Colonic mucosa (tissue), 4 donors: ENCODE measurements at places on chromosomes 2 and 18. TPM values are rescaled to one million over a fixed set of nuclear protein-coding genes. Genes with fewer than 3 reads are reported as not detected.
A peak's percentile ranks its signal among the peaks of the same experiment; 100 is the strongest.

SERPINB11 gene
- total RNA-seq, result not detected

SMAD2 gene
- 133 TPM for total RNA-seq

ACAA2 gene
- 152 TPM for total RNA-seq

CD8A gene
- 1.2 TPM for total RNA-seq

PLGLB1 gene
- total RNA-seq, result 2.5 TPM

IMPACT gene
- total RNA-seq, result 19.8 TPM

RPRD1A gene
- total RNA-seq, result 39.8 TPM

TRIM54 gene
- total RNA-seq, result 0.24 TPM

LRRTM4 gene
- total RNA-seq, result 0.32 TPM

RGPD3 gene
- total RNA-seq, result 0.11 TPM

CCDC148 gene
- total RNA-seq, result 0.13 TPM

ITGB6 gene
- 24.6 TPM for total RNA-seq

PROC gene
- total RNA-seq, result 3.4 TPM

ENOSF1 gene
- 51.7 TPM for total RNA-seq

PTRHD1 gene
- 47.6 TPM for total RNA-seq

SCG2 gene
- 4.1 TPM for total RNA-seq

GKN2 gene
- 0.32 TPM for total RNA-seq

MAL gene
- total RNA-seq, result 0.54 TPM

DNA sequence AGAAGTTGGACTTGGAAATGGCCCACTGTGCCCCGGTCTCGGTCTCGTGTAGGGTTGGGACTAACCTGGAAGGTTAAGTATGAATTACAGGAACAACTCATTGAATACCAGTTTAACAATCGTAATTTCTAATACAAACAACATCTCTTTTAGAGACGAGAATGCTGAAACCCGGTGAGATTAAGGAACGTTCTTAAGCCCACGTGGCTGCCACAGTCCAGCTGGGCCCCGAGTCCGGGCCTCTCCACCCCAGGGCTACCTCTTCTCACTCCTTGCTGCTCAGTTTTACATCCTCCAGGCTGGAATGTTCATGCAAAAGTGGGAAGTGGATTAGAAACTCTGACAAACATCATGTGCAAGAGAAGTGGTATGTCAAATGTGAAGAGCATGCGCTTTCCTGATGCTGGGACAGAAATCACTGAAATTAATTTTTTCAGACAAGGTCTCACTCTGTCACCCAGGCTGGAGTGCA is 29.4 kb downstream of the NGEF start:
- H3K4me3 ChIP-seq, result no peak overlapping the region
- DNase-seq, result no peak
- no peak overlapping the region for H3K27ac ChIP-seq
- peaks cover 4% of the 10 kb centered on the region for H3K4me1 ChIP-seq
- no peaks in the 10 kb centered on the region for H3K27me3 ChIP-seq
- no peaks in the 10 kb centered on the region for H3K36me3 ChIP-seq

GRCh38 chr18:62109676-62110075 is 77.2 kb downstream of the PIGN start:
- H3K27ac ChIP-seq, result no peak overlapping the region
- H3K27me3 ChIP-seq, result no peaks in the 10 kb centered on the region
- no peaks in the 10 kb centered on the region for H3K4me1 ChIP-seq
- H3K36me3 ChIP-seq, result no peaks in the 10 kb centered on the region
- DNase-seq, result no peak

GRCh38 chr18:63236406-63236805 is 83.2 kb downstream of the BCL2 start:
- no peaks in the 10 kb centered on the region for H3K36me3 ChIP-seq
- H3K27me3 ChIP-seq, result no peaks in the 10 kb centered on the region

DNA sequence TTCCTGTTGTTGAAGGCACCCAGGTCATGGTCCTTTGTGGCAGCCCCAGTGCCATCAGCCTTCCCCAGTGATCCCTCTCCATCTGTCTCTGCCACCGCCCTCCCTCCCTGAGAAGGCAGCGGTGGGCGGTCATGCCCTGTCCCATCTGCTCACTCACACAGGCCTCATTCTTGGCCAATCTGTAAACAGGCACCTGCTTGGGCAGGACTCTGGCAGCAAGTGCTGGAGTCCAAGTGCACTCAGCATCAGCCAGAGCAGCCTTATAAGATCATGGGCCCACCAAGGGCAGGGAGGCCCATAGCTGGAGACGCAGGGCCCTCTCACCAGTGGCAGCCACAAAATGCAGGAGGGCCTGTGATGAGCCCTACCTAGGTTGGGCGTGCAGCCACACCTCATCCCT is 140.9 kb downstream of the TWIST2 start:
- H3K27me3 ChIP-seq, result no peaks in the 10 kb centered on the region
- H3K4me3 ChIP-seq, result no peak overlapping the region
- no peaks in the 10 kb centered on the region for H3K36me3 ChIP-seq
- no peak overlapping the region for H3K27ac ChIP-seq

DNA sequence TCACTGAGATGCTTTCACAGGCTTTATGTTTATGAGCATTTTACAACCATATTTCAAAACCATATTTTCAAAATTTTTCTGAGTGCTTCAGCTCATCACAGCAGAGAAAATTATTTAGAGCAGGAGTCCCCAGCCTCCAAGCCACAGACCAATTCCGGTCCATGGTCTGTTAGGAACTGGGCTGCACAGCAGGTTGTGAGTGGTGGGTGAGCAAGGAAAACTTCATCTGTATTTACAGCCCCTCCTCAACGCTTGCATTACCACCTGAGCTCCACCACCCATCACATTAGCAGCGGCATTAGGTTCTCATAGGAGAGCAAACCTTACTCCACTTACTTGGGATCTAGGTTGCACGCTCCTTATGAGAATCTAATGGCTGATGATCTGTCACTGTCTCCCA is 165.6 kb downstream of the SEPTIN10 start:
- no peak overlapping the region for H3K4me3 ChIP-seq
- H3K36me3 ChIP-seq, result no peaks in the 10 kb centered on the region
- no peaks in the 10 kb centered on the region for H3K4me1 ChIP-seq
- DNase-seq, result no peak
- H3K27me3 ChIP-seq, result no peaks in the 10 kb centered on the region

- H3K27me3 ChIP-seq, result peaks cover 99% of the 10 kb centered on the region
- peak; percentile 74 for DNase-seq
- H3K4me1 ChIP-seq, result peaks cover 15% of the 10 kb centered on the region
- no peak within 1 kb of the TSS for H3K27ac ChIP-seq
- no peaks in the 10 kb centered on the region for H3K36me3 ChIP-seq
Measured at GRCh38 chr2:45009303-45009927, at the start of gene SIX2. TSS of gene SIX2 (minus strand) at chr2:45009452. CDS start at chr2:45009110, 342 bp downstream.

- H3K4me1 ChIP-seq, result no peaks in the 10 kb centered on the region
- H3K27ac ChIP-seq, result no peak overlapping the region
- DNase-seq, result no peak
- no peaks in the 10 kb centered on the region for H3K27me3 ChIP-seq
Measured at GRCh38 chr18:49094979-49095632, 144.3 kb upstream of the SMAD7 start.

DNA sequence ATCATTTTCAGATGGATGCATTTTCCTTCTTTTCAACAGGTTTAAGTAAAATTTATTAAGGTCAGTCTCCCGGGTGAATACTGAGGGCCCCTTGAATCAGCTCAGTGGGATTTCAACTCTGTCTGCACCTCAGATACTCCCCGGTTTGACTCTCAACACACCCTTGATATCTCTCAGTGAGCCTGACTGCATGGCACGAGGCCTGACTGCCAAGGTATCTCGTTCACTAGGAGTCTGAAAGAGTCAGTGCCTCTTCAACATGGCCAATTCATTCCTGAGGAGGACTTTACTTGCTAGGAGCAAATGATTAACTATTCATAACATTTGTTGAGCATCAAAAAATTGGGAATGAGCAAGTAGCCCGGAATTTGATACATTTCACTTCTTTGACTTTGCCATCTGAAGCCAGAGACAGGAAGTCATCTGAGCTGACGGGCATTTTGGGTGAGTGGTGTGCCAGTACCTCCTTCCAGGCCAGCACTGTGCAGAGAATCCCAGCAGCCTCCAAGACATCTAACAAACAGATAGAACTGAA is 81.0 kb downstream of the VAPA start:
- no peak overlapping the region for H3K4me3 ChIP-seq
- H3K27ac ChIP-seq, result no peak overlapping the region
- no peaks in the 10 kb centered on the region for H3K4me1 ChIP-seq
- H3K27me3 ChIP-seq, result no peaks in the 10 kb centered on the region

- H3K27me3 ChIP-seq, result no peaks in the 10 kb centered on the region
- no peak overlapping the region for H3K27ac ChIP-seq
- no peaks in the 10 kb centered on the region for H3K4me1 ChIP-seq
- DNase-seq, result no peak
- no peaks in the 10 kb centered on the region for H3K36me3 ChIP-seq
- H3K4me3 ChIP-seq, result no peak overlapping the region
Measured at GRCh38 chr2:29879456-29879855, 41.9 kb downstream of the ALK start.

DNA sequence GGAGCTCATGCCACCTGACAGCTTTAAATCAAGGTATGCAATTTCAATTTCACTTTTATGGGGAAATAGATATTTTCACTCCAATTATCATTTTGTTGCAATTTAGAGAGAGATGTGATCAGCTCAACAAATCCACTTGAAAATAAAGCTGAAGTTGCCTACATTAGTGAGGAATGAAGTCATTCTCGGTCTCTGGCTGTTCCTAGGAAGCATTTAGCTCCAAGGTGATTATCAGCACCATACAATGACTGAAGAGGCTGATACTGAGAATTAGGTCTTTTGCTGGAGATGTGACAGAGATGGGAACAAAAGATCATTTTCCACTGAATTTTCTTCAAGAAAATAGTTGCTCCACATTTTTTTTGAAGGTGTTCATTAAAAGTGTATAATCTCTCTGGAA is 1303.7 kb downstream of the DPP10 start:
- H3K27me3 ChIP-seq, result no peaks in the 10 kb centered on the region
- H3K36me3 ChIP-seq, result no peaks in the 10 kb centered on the region
- no peak for DNase-seq

- H3K27me3 ChIP-seq, result no peaks in the 10 kb centered on the region
- no peaks in the 10 kb centered on the region for H3K36me3 ChIP-seq
- H3K4me1 ChIP-seq, result no peaks in the 10 kb centered on the region
Measured at GRCh38 chr2:8659092-8659734, 22.6 kb upstream of the ID2 start.

- no peak for DNase-seq
- no peaks in the 10 kb centered on the region for H3K36me3 ChIP-seq
- H3K4me3 ChIP-seq, result no peak overlapping the region
- no peak overlapping the region for H3K27ac ChIP-seq
- no peaks in the 10 kb centered on the region for H3K27me3 ChIP-seq
- no peaks in the 10 kb centered on the region for H3K4me1 ChIP-seq
Measured at GRCh38 chr2:180291060-180291459, 284.0 kb upstream of the CWC22 start.

DNA sequence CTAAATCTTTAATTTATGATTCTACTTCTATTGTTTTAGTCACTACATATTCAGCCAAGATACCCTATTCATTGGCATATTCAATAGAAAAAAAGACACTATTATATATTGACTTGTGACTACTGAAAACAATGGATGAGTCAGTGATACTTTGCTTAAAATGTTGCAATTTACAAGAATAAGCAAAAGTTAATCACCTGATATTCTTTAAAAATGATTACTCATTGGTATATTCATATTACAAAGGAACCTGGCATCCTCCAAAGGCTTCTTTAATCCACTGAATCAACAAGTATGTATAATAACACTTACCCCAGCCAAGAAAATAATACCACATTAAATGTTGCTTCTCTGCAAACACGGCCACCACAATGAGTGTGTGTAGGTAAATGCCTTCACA is 87.8 kb downstream of the CALCRL start:
- H3K27ac ChIP-seq, result no peak overlapping the region
- H3K4me1 ChIP-seq, result no peaks in the 10 kb centered on the region
- no peak for DNase-seq

- H3K27ac ChIP-seq, result no peak overlapping the region
- no peaks in the 10 kb centered on the region for H3K36me3 ChIP-seq
- DNase-seq, result no peak
- no peak overlapping the region for H3K4me3 ChIP-seq
- no peaks in the 10 kb centered on the region for H3K27me3 ChIP-seq
Measured at GRCh38 chr2:161204846-161205245, 44.6 kb downstream of the TANK start.

GRCh38 chr18:32378705-32379104 is 92.0 kb downstream of the GAREM1 start:
- H3K27ac ChIP-seq, result peak overlapping the region; percentile 13
- H3K4me1 ChIP-seq, result no peaks in the 10 kb centered on the region
- H3K4me3 ChIP-seq, result no peak overlapping the region
- DNase-seq, result peak; percentile 40
- no peaks in the 10 kb centered on the region for H3K36me3 ChIP-seq
- no peaks in the 10 kb centered on the region for H3K27me3 ChIP-seq

- no peak overlapping the region for H3K27ac ChIP-seq
- peak overlapping the region; percentile 93 for H3K4me3 ChIP-seq
- H3K4me1 ChIP-seq, result no peaks in the 10 kb centered on the region
- peak; percentile 30 for DNase-seq
- no peaks in the 10 kb centered on the region for H3K36me3 ChIP-seq
- no peaks in the 10 kb centered on the region for H3K27me3 ChIP-seq
Measured at GRCh38 chr18:59140302-59140885, 710 bp downstream of the SEC11C start.

GRCh38 chr2:240624011-240624949 is 1.0 kb upstream of the GPR35 start:
- H3K27me3 ChIP-seq, result no peaks in the 10 kb centered on the region
- no peaks in the 10 kb centered on the region for H3K4me1 ChIP-seq
- no peak overlapping the region for H3K4me3 ChIP-seq
- no peaks in the 10 kb centered on the region for H3K36me3 ChIP-seq
- no peak overlapping the region for H3K27ac ChIP-seq
- DNase-seq, result no peak

- no peak overlapping the region for H3K4me3 ChIP-seq
- no peak overlapping the region for H3K27ac ChIP-seq
- H3K4me1 ChIP-seq, result no peaks in the 10 kb centered on the region
- no peaks in the 10 kb centered on the region for H3K27me3 ChIP-seq
Measured at GRCh38 chr18:77006305-77007175, 126.0 kb downstream of the MBP start.
